CD14-positive monocyte (primary cell): ENCODE measurements at places on chromosomes 2 and 18.
A peak's percentile ranks its signal among the peaks of the same experiment; 100 is the strongest.

DNA sequence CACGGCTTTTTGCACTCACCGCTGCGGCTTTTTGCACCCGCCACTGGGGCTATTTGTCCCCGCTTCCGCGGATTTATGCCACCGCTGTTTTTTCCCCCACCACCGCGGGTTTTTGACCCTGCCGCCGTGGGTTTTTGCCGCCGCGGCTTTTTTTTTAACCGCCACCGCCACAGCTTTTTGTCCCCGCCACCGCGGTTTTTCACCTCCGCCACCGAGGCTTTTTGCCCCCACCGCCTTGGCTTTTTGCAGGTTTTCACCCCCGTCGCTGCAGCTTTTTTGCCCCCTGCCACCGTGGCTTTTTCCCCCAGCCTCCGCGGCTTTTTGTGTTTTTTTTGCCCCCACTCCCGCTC, 2796.7 kb upstream of the TEKT4 start:
- DNase-seq, result no peak

GRCh38 chr2:157319795-157320194, 5.8 kb downstream of the ERMN start:
- DNase-seq, result no peak

DNA sequence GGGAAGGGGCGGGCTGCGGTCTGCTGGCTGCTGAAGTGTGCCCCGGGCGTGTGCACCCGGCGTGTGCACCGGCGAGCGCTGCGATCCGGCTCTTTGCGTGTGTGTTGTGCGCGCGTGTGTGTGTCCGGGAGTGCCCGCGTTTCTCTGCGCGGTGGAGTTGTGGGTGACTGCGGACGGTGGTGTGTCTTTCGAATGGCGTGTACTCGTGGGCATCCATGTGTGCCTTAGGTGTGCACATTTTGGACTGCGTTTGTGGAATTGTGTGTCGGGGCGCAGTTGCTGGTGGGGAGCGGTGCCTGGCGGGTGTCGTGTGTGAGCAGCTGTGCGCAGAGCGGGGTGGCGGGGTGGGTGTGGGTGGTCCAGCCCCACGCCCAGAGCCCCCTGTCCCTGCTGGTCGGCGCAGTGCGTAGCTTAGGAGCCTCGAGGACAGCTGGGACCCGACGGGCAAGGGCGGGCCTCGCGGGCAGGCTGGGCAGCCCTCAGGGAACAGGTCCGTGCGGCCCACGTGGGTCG, 533 bp downstream of the HPCAL1 start:
- DNase-seq, result no peak

DNA sequence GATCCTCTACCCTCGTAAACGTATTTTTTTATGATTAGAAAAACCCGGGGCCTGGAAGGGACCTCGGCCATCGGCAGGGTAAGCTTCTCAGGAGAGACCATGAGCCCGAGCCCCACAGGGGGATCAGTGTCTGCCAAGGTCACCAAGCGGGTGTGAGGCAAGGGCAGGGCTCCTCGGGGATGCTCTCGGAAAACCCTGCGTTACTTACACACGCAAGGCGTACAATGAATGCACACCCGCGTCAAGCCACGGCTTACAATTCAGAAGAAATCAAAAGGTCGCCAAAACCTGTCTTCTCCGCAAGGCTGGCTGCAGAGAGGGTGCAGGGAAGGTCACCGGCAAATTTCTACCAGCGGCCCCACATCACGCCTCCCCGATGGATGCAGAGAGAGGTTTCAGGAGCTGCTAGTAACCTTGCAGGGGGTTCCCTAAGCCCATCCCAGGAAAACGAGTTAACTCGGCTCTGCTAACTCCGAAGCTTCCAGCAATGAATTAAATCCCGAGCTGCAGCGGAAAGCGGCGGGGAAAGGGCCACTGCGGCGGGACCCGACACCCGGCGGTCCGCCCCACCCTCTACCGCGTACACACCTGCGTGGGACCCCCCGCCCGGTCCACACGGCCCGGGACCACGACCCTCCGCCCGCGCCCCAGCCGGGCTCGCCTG, 638 bp downstream of the ST3GAL5 start:
- DNase-seq, result no peak

- no peak for DNase-seq
These were observed 19.6 kb downstream of the MBD2 start for GRCh38 chr18:54204883-54205282.

DNA sequence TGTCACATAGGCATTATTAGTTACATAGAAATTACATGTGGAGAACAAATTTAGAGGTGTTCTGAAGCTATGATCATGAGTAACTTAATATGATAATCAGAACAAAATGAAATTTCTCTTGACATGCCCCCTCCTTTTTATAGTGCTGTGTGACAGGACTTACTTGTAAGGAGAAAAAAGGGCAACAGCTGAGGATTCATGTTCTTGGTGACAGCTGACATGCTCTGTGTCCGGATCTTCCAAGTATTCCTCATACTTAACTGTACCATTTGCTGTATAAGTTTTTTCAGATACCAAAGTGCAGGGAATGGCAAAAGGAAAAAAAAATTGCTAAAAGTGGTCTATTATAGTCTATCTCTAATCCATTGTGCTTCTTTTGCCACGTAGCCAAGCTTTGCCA, 3.5 kb upstream of the MYL1 start:
- no peak for DNase-seq

GRCh38 chr2:28393114-28393836, 617 bp downstream of the FOSL2 start:
- DNase-seq, result no peak

GRCh38 chr18:34820360-34821065, 110.4 kb downstream of the DTNA start:
- no peak for DNase-seq

GRCh38 chr2:13996527-13996926, 636.0 kb upstream of the LRATD1 start:
- no peak for DNase-seq

DNA sequence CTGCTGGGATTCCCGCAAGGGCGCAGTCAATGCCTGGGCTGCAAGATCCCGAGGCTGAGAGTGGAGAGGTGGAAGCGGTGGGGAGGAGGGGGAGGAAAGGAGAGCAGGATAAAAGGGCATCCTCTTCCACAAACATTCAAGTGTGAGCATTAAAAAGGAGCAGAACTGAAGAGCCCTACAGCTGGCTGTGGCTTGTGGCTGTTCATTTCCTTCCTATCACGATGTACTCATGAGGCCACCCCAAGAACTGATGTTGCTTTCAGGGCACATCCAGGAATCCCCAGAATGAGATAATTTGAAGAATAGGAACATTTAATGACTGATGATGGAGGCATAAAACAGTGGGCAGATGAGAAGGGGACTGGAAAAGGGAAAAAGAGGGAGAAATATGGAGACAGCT, 230.8 kb upstream of the SMIM21 start:
- no peak for DNase-seq

- DNase-seq, result peak; percentile 82
These were observed 3.2 kb downstream of the SERPINB13 start for GRCh38 chr18:63590373-63590772.

DNA sequence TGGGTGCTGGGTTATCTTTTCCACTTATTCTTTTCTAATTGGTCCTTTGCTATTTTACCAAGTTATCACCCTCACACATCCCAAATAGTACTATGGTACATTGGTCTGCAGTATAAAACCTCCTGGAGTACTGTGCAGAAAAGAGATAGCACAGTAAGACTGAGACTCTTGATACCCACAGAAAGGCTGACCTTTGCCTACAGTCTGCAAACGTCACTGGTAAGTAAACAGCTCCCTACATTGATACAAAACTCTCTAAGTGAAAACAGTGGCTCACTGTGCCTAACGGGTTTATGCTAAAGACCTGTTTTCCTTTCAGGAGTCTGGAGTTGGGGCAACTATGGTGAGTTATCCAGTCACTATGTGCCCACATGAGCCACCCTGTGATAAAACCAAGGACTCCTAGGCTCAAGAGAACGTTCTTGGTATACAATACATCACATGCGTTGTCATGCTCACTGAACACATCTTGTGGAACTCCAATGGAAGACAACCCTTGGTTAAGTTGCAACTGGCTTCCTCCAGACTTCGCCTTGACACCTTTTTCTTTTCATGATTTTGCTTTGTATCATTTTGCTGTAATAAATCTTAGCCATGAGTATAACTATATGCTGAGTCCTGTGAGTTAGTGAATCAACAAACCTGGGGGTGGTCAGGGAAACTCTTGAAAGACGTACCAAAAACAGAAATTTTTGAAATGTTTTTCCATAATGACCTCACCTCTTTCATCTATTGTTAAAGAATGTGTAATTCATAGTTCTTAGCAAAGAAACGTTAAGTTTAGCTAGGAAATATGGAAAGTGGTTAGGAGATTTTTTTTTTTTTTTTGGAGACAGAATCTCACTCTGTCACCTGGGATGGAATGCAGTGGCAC, 104.9 kb downstream of the C2orf74 start:
- DNase-seq, result no peak

- no peak for DNase-seq
These were observed 495.1 kb upstream of the TCF4 start for GRCh38 chr18:56083097-56083521.

GRCh38 chr2:176493909-176494308, 224.7 kb downstream of the MTX2 start:
- no peak for DNase-seq

DNA sequence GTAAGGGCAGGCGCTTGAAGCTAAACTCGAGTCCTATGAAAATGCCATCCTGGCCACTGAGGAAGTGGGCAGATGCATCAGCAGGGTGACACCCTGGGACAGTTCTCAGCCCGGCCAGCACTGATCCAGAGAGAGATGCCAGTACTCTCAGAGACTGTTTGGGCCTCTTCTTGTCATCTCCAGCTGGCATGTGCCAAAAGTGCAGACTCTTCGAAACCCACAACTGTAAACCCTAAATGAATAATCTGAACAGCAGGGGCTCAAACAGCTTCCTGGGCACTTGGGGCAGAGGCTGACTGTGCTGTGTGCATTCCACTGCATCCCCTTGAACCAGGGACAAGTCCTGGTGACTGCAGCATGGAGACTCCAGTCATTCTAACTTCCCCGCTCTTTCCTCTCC, 204.2 kb upstream of the SMAD2 start:
- no peak for DNase-seq

DNA sequence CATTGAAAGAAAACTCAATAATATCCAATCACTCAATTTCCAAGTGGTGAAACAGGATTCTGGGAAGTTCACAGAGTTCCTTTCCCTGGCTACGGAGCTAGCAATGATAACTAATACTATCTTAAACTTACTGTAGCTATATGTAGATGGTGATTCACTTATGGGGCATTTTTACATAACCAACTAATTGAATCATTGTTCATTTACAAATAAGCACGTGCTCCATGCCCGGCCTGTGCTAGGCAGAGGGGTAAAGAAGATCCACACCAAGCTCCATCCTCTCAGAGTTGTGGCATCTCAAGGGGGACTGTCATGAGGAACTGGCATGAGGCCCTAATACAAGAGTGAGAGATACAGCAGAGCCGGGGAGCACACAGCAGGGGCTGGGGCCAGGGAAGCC, 176.3 kb downstream of the ANKRD30B start:
- no peak for DNase-seq

DNA sequence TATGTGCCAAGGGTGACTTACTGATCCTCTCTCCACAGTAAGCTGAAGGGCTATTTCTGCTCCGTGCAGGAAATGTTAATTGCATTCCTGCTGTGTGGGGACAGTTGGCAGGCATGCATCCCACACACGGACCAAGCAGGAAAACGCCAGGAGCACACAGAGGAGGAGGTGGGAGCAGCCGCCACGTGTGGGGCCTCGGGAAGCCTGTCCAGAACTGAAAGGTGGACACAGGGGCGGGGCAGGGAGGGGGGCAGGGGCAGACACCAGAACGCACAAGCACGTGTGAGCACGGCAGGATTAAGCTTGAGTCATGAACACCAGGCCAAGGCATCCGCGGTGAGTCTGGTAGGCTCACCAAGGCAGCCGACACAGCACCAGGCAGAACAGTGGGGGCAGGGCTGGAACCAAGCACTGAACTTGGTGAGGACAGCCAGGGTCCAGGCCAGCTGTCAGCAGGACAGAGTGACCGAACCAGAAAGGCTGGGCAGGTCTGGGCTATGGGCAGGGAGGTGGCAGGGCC, 177.1 kb downstream of the EIPR1 start:
- DNase-seq, result no peak

DNA sequence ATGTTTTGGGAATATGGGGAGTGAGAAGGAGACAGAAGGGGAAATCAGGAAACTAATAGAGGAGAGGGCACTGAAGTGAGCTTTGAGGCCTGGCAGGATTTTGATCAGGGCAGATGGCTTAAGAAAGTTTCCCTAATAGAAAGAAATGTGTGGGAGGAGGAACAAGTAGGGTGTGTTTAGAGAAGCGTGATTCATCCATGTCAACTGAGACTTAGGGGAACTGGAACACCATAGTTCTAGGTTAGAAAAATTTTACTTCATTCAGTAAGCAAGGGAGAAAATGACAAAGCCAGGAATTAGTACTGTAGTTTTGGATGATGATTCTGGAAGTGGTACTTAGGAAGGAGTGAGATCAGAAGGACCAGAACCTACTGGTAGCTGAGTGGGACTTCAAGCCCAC, 296.0 kb downstream of the PLCL1 start:
- peak; percentile 7 for DNase-seq

DNA sequence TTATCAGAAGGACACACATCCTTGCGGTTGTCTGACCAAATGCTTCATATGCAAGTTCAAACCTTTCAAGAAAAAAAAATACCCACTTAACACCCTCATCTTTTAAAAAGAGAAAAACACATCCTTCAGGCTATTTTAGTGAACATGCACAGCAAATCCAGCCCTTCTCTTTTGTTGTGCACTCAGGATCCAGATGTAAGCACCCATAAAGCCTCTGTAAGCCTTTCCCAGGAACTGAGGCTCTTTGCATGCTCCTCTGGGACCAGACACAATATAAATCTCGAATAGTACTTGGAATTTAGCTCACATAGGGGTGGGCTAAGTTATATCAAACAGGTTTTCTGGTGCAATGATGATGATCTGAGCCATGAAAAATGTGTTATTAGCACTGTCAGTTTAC, 308.8 kb upstream of the FAM98A start:
- DNase-seq, result no peak

- no peak for DNase-seq
These were observed 80.3 kb upstream of the SESTD1 start for GRCh38 chr2:179344970-179345369.

DNA sequence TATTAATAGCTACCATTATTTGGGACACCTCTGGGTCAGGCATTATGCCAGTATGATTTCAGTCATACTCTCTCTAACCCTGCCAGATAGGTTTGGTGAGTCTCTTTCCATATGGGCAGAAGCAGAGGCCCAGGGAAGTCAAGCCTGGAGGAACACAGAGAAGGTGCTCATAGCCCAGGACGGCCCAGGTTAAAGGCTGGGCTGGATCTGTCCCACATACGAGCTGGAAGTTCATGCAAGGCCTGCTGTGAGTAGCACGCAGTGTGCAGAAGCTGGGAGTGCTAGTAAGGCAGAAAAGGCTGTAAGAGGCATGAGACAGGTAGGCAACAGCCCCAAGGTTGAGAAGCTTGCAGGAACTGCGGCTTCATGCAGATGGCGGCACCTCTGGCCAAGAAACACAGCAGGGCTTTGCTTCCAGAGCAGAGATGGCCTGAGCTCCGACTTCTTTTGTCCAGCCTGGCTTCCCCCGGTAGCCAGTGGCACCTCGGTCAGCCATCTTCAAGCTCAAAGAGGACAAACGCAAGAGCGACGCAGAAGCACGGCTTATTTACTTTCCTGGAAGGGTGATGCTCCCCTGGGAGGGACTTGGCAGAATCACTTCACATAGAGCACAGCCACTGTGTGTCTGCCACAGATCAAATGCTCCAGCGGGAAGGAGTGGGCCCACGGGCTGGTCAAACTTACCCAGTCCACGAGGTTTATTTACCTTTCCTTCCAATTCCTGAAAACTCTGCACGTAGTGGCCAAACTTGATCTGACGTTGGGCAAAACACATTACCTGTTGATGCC, 58.5 kb upstream of the MAP4K4 start:
- no peak for DNase-seq
